Myocyte (in vitro differentiated cells): ENCODE measurements at places on chromosomes 2 and 18.
A peak's percentile ranks its signal among the peaks of the same experiment; 100 is the strongest.

GRCh38 chr2:102111823-102112222 lies 30.7 kb upstream of the IL1R1 start:
- DNase-seq, result peak; percentile 67

- no peak for DNase-seq
These were observed 56.9 kb downstream of the CTIF start for GRCh38 chr18:48595703-48596218.

GRCh38 chr2:238235331-238235732 lies 4.5 kb downstream of the HES6 start:
- DNase-seq, result no peak

DNA sequence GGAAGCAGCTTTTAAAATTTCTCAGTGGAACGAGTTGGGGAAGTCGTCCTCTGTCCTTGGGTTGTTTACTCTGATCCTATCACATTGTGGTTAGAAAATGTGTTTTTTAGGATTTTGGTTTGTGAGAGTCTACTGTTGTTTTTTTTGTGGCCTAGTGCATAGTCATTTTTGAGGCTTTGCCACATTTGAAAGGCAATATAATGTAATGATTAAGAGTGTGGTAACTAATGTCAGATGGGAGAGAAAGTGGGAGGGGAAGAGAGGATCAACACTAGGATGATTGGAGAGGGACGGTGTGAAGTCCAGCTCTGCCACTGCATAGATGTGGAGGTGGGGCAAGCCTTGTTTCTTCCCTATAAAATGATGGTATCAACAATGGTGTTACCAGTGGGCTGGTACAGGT lies 8.5 kb downstream of the SP140L start:
- no peak for DNase-seq

DNA sequence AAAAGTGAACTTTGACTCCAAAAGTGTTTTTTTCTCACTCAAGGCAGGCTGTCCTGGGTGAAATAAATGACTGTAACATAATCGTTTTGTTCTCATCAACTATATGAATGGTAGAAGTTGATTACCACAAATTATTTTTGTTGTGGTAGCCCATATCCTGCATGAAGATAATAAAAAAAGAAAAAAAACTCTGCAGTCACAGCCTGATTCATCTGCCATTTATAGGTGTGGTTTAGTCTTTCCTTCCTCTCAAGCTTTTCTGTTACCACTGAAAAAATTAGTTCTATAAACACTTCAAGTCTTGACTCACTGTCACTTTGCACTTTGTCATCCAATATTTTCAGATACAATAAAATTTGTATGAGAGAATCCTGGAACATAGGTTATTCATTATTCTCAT lies 522.0 kb downstream of the PLCL1 start:
- DNase-seq, result peak; percentile 28

- no peak for DNase-seq
These were observed 53.4 kb downstream of the CHN1 start for GRCh38 chr2:174951745-174952144.

DNA sequence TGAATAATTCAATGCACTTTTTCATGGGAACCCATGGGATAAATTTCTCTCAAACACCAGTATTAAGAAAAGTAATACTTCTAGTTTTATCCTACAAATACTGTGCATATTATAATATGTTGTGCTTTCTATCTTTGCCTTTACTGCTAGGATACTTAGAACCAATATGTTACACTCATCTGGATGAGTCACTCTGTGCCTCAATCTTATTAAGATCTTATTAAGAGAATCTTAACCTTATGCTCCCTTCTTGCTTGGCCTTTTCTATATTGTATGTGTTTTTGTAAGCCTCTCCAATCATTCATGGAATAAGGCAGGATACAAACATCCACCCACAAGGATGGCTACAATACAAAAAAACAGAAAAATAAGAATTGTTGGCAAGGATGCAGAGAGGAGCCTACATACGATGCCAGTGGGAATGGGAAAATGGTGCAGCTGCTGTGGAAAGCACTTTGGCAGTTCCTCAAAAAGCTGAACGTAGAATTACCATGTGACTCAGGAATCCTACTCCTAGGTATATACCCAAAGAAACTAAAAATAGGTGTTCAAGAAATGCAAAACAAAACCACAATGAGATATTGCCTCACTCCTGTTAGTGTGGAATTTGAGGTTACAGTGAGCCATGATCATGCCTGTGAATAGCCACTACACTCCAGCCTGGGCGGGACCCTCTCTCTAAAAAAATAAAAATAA lies 10.7 kb upstream of the TWSG1 start:
- DNase-seq, result peak; percentile 92

DNA sequence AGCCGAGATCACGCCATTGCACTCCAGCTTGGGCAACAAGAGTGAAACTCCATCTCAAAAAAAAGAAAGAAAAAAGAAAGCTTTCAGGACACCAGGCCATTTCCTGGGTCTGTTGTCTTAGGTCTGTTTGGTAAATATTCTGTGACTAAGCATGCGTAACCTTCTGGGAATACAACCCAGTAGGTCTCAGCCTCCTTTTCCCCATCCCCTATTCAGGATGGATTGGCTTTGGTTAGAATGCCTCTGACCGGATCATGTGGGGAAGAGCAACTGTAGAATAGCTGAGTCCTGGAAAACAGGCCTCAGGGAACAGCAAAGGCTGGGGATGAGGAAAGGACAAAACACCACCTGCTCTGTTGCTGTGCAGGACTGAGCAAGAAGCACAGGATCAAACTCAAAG lies 1.6 kb upstream of the PDCL3 start:
- DNase-seq, result no peak

DNA sequence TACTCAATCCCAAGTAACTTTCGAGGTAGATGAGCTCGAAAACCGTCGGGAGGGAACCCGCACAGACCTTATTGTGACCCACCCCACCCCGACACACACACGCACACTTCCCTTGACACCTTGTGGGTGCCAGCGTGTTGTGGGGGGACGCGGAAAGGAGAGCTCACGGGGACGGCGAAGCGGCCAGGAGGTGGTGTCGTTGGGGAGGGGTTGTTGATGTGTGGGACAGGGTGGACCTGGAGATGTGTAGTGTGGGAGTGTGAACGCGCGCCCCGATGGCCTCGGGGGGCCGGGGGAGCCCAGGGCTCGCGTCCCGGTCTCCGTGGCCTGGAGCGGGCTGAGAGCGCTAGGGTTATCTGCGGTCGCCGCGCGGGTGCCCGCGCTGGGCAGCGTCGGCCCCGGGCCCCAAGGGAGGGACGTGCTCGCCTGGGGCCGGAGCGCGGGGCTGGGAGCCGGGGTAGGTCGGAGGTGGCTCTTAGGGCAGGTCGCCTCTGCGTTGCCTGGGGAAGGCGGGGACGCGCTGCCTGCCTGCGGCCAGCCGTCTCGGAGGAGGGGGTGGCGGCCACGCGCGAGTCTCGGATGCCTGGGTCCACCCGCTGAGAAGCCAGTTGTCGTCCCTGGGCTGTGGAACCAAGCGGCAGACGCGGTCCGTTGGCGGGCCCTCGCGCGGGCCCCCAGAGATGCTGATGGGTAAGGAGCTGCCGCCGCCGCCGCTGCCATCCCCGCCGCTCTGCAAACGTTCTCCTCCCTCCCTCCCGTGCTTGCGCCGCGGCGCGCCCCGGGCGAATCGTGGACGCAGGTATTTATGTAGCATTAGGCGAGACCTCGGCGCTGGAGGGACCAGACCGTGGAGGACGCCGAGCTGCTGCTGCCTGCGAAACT lies 1.6 kb downstream of the KLHL29 start:
- DNase-seq, result no peak

DNA sequence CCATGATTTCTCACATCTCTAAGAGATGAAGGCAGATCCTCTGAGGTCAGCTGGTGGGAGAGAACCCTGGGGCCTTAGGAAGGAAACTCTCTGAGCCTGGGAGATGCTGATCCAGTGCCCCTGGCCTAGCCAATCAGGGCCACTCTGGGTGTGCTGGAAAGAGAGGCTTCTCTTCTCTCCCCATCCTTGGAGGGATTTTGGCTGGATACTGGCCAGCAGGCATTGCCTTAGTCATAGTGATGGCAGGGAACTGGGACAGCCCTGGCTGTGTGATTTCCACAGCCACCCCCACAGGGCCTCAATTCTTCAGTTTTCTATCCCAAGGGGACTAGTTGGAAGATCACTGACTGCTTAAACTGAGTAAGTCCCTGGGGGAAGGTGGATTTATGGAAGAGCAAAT lies 26.6 kb upstream of the PLB1 start:
- DNase-seq, result peak; percentile 50

DNA sequence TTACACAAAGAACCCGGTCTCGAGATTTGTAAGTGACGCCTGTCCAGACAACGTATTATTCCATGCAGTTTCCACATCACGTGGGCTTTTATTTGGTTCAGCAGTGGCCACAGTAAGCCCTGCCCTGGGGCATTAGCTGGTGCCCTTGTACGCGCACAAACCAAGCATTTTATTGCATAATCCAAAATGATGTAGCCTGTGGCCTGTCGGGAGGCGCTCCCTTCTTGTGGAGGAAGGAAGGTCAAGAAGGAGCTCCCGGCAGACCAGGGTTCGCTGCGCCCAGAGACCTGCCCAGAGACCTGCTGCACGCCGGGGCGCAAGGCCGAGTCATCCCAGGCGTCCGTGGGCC lies 179.6 kb upstream of the ALKAL2 start:
- DNase-seq, result no peak

- DNase-seq, result no peak
These were observed 135.0 kb downstream of the MEIS1 start for GRCh38 chr2:66569974-66570373.

- no peak for DNase-seq
These were observed 55.4 kb upstream of the MAP2 start for GRCh38 chr2:209368406-209368805.

GRCh38 chr2:216139884-216140283 lies 30.7 kb downstream of the XRCC5 start:
- DNase-seq, result no peak

DNA sequence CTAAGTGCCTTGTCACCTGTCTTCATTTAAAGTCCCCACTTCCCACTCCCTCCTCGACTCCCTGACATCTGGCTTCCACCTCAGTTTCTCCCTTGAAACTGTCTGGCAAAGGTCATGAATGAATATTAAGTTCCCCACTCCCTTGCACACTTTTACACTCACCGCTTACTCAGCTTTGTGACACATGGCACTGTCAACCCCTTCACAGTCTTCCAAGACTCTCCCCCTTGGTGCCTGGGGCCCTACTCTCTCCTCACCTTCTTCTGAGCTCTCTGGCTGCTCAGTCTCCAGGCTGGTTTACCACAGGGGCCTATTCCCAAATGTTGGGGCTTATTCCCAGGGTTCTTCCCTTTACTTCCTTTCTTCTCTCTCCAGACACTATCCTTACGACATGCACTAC lies 17.9 kb upstream of the PTPN4 start:
- DNase-seq, result no peak

GRCh38 chr2:65660340-65660739 lies 227.9 kb upstream of the SPRED2 start:
- no peak for DNase-seq

DNA sequence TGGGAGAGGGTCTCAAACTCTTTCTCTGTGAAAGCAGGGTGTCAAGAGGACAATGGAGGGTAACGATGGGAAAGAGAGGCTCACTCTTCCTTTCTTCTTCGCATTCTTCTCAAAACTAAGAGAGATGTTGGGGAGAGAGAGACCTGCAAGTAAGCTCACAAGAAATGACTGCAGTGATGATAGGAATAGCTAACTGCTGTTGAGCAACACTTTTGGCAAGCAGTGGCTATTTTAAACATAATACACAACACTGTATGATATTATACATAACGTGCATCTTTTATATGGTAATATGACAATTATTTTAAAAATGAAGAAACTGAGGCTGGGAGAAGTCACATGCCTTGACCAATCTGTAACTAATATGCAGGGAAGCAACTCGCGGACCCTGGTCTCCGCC lies 247.5 kb downstream of the CMPK2 start:
- no peak for DNase-seq

GRCh38 chr2:102839668-102840388 lies 78.0 kb downstream of the TMEM182 start:
- DNase-seq, result peak; percentile 73

GRCh38 chr2:159846564-159846963 lies 48.6 kb upstream of the CD302 start:
- DNase-seq, result no peak

DNA sequence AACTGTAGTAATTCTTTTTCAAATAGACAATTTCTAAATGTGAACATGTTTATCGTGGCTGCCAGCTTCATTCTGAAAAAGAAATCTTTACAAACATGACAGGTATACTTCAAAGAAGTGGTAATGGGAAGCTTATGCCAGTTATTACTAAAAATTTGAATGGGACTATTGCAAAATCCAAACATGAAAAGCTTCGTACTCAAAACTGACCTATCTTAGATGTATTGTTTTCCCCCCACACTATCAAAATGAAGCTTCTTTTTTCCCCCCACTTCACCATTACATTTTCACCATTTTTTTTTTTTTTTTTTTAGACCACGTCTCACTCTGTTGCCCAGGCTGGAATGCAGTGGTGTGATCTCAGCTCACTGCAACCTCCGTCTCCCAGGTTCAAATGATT lies 50.4 kb upstream of the SERTAD2 start:
- no peak for DNase-seq

GRCh38 chr2:42880738-42881690 lies 88.6 kb upstream of the HAAO start:
- DNase-seq, result no peak

- no peak for DNase-seq
These were observed 43.2 kb upstream of the MRPL33 start for GRCh38 chr2:27728081-27728858.

GRCh38 chr18:3345452-3345851 lies 83.5 kb downstream of the MYL12B start:
- DNase-seq, result no peak

- DNase-seq, result peak; percentile 84
These were observed 6.5 kb upstream of the CNDP2 start for GRCh38 chr18:74489676-74490075.

- DNase-seq, result peak; percentile 72
These were observed 3.5 kb upstream of the IGFBP5 start for GRCh38 chr2:216698895-216699294.

GRCh38 chr2:134416637-134417036 lies 162.8 kb downstream of the MGAT5 start:
- no peak for DNase-seq

- no peak for DNase-seq
These were observed 27.4 kb downstream of the MAL start for GRCh38 chr2:95052804-95053479.

DNA sequence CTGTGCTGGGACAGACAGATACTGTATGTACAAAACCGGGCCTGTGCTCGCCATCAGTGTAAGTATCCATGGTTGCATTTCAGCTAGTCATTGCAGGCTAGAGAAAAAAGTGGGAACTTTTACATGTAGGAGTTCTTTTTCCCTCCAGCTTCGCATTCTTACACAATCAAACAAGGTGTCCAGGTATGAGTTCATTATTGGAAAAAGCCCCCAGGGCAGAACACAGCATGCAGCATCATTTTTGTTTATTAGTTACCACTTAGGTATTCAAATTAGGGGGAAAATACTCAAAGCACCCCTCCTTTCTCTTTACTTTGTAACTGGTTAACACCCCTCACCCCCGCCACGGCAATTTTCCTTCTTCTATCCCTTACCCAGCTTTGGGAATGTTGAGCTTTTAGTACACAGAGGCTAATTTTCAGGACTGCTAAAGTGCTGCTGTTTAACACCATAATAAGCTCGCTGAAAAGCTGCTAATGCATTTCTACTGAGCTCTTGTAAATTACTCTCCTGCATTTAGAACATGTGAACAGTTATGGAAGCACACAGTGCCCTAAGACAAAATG lies 13.6 kb downstream of the UPP2 start:
- DNase-seq, result no peak

GRCh38 chr2:235135990-235136561 lies 184.3 kb downstream of the SH3BP4 start:
- DNase-seq, result peak; percentile 90
